ENCODE measurements at places on chromosomes 12 and 14. TPM values are rescaled to one million over a fixed set of nuclear protein-coding genes. Genes with fewer than 3 reads are reported as not detected.

Gene FOXJ2
- 5.8 TPM for polyA plus RNA-seq

Gene KCNA1
- polyA plus RNA-seq, result 11.6 TPM

Gene GUCY2C
- 0.06 TPM for polyA plus RNA-seq

Gene ALG10B
- 5.7 TPM for polyA plus RNA-seq

Gene IFI27L2
- 15.3 TPM for polyA plus RNA-seq

Gene KRT79
- polyA plus RNA-seq, result not detected

Gene PPFIA2
- 65.3 TPM for polyA plus RNA-seq

Gene SLC4A8
- 34.5 TPM for polyA plus RNA-seq

Gene FERMT2
- 58.1 TPM for polyA plus RNA-seq

All from neural cell (in vitro differentiated cells).